ENCODE measurements at places on chromosomes 2 and 18.

DNA sequence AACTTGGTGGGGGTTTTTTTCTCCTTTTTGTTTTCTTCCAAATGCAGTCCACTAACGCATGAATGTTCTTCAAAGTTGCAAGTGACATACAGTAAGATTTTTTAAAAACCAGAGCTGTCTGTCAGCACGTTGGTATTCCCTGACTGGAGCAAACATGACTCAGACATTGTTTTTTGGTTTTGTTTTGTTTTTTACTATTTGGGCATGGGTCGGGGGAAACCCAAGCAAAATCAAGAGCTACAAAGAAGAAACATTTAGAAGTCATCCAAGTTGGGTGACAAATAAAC lies 726 bp upstream of the CCDC88A start:
- no peaks in the 10 kb centered on the region for H3K36me3 ChIP-seq
- peak overlapping the region; percentile 49 for H3K4me3 ChIP-seq
- no peak overlapping the region for H3K27ac ChIP-seq

DNA sequence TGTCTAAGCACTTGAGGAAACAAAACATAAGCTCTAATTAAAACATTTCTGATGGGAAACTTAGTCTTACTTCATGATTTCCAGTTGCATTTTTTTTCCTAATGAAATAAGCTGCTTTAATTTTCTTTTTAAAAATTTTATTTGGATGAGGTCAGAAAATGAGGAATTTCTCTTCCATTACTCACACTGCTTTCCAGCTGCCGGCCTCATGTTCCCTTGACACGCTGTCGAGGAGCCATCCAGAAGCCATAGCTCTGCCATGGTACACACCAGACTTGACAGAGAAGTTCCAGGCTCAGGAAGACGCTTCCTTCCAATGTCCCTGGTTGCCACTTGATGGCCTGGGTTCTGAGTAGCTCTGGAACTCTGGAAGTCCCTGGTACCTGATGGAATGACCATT lies 12.1 kb upstream of the MAPRE2 start:
- H3K27me3 ChIP-seq = no peaks in the 10 kb centered on the region
- no peaks in the 10 kb centered on the region for H3K4me1 ChIP-seq
- H3K36me3 ChIP-seq = no peaks in the 10 kb centered on the region
- DNase-seq = peak; percentile 58

DNA sequence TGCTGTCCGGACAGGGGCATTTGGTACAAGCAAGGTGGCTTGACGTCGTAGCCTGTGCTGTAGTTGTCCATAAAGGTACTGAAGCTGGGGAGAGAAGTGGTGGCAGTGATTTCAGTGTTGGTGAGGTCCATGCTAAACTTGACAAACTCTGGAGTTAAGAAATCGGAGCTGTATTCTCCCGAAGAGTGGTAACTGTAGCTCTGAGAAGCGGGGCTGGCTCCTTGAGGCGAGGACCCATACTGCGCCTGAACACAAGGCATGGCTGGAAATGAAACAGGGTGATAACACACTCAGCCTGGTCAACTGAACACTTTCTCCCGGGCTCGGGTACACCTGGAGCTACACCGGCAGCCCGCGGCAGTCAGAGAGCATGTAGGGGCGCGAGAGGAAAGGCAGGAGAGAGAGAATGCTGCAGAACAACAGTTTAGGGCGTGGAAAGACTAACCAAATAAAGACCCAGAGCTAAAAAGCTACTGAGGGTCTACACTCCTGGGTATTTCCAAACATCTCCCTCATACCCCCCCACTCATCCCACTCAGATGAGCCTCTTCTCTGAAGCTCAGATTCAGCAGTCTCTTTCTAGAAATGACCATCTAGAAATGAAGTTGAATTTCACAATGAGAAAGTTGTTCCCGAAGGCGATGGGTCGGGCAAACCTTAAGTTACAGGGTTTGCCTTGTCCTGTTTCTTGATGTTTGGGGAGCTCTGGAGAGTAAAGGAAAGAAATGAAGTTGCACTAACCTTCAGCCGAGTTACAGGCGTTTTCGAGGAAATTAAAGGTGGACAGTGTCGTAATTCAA lies 2.4 kb downstream of the NR4A2 start:
- H3K27me3 ChIP-seq = peaks cover 77% of the 10 kb centered on the region
- no peak overlapping the region for H3K4me3 ChIP-seq
- H3K27ac ChIP-seq = no peak overlapping the region
- no peak for DNase-seq
- H3K36me3 ChIP-seq = no peaks in the 10 kb centered on the region
- H3K4me1 ChIP-seq = no peaks in the 10 kb centered on the region

- H3K27ac ChIP-seq = no peak overlapping the region
- H3K36me3 ChIP-seq = peaks cover 33% of the 10 kb centered on the region
- H3K4me3 ChIP-seq = no peak overlapping the region
- no peaks in the 10 kb centered on the region for H3K27me3 ChIP-seq
- no peak for DNase-seq
- H3K4me1 ChIP-seq = peaks cover 10% of the 10 kb centered on the region
Observed at GRCh38 chr2:97761192-97761591, 47.8 kb downstream of the ZAP70 start.

DNA sequence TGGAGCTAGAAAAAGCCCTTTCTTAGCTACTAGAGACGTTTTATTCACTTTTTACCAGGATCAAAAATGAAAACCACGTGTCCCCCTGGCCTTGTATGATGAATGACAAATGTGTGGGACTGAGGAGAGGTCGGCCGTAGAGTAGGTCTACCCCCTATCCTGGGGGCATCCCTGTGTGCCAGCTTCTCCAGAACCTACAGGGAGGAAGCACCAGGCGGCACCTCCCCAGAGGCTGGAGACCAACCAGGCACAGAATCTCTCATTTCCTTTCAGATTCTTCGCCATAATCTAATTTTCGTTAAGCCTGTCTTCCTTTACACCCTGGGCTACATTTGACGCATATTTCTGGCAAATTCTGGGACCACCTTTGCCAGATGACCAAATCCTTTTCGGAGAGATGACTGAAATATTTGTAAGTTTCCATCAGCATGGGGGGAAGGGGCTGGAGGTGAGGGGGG lies 15.9 kb downstream of the TWIST2 start:
- no peaks in the 10 kb centered on the region for H3K36me3 ChIP-seq
- H3K4me3 ChIP-seq = no peak overlapping the region
- no peaks in the 10 kb centered on the region for H3K27me3 ChIP-seq
- no peak overlapping the region for H3K27ac ChIP-seq
- H3K4me1 ChIP-seq = no peaks in the 10 kb centered on the region

GRCh38 chr2:84782717-84783442 lies 98.0 kb downstream of the TRABD2A start:
- H3K4me3 ChIP-seq = no peak overlapping the region
- H3K4me1 ChIP-seq = peaks cover 8% of the 10 kb centered on the region
- DNase-seq = no peak
- H3K27me3 ChIP-seq = no peaks in the 10 kb centered on the region

GRCh38 chr2:67221266-67221665 lies 175.9 kb upstream of the ETAA1 start:
- DNase-seq = no peak
- peaks cover 9% of the 10 kb centered on the region for H3K4me1 ChIP-seq
- no peak overlapping the region for H3K4me3 ChIP-seq
- no peak overlapping the region for H3K27ac ChIP-seq

- no peak for DNase-seq
- H3K27me3 ChIP-seq = no peaks in the 10 kb centered on the region
- no peak overlapping the region for H3K4me3 ChIP-seq
- H3K36me3 ChIP-seq = no peaks in the 10 kb centered on the region
- H3K27ac ChIP-seq = no peak overlapping the region
Observed at GRCh38 chr2:107721586-107721985, 105.1 kb upstream of the RGPD4 start.

- no peak overlapping the region for H3K27ac ChIP-seq
- H3K4me3 ChIP-seq = no peak overlapping the region
- no peaks in the 10 kb centered on the region for H3K4me1 ChIP-seq
- DNase-seq = no peak
Observed at GRCh38 chr2:119122663-119123062, 35.9 kb downstream of the C1QL2 start.

DNA sequence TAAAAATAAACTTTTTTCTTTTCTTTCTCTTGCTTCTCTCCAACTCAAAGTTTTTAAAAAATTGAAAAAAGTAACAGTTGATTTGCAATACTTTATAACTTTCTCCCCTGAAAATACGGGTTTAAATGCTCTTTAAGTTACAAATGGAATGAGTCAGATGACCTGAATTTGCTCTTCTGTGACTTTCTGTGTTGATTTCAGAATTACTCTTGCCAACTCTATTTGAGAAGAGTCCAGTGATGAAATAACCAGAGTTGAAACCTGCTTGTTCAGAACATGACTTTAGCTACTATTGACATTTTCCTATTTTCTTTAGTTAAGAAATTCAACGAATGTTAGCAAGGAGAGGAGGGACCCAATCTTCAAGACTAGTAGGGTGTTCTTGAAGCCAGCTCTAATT lies 146.1 kb upstream of the ZSWIM2 start:
- no peak overlapping the region for H3K27ac ChIP-seq
- peak; percentile 59 for DNase-seq
- no peaks in the 10 kb centered on the region for H3K27me3 ChIP-seq
- no peak overlapping the region for H3K4me3 ChIP-seq

GRCh38 chr18:27556741-27557140 lies 371.6 kb upstream of the CHST9 start:
- no peak overlapping the region for H3K27ac ChIP-seq
- no peak overlapping the region for H3K4me3 ChIP-seq
- no peaks in the 10 kb centered on the region for H3K36me3 ChIP-seq
- peaks cover 31% of the 10 kb centered on the region for H3K4me1 ChIP-seq
- DNase-seq = no peak

DNA sequence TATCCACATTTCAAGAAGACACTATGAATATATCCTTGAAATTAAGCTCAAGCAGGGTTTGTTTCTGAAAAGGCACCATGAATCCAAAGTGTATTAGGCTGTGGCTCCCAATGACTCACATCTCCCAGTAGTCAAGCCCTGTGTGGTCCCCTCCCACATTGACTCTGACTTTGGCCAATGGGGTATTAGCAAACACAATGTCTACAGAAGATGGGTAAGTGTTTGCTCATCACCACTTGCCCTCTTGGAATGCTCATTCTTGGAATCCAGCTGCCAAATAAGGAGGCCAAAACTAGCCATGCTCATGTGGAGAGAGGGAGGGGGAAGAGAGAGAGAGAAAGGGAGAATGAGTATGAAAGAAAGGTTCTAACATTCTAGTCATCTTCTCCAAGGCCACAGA lies 490.0 kb downstream of the TXNL1 start:
- DNase-seq = peak; percentile 26
- no peak overlapping the region for H3K27ac ChIP-seq
- H3K4me1 ChIP-seq = no peaks in the 10 kb centered on the region
- no peak overlapping the region for H3K4me3 ChIP-seq

GRCh38 chr2:11795590-11795989 lies 49.2 kb downstream of the LPIN1 start:
- H3K27me3 ChIP-seq = no peaks in the 10 kb centered on the region
- peaks cover 74% of the 10 kb centered on the region for H3K36me3 ChIP-seq
- no peak for DNase-seq
- H3K4me1 ChIP-seq = no peaks in the 10 kb centered on the region
- H3K4me3 ChIP-seq = no peak overlapping the region
- H3K27ac ChIP-seq = no peak overlapping the region

DNA sequence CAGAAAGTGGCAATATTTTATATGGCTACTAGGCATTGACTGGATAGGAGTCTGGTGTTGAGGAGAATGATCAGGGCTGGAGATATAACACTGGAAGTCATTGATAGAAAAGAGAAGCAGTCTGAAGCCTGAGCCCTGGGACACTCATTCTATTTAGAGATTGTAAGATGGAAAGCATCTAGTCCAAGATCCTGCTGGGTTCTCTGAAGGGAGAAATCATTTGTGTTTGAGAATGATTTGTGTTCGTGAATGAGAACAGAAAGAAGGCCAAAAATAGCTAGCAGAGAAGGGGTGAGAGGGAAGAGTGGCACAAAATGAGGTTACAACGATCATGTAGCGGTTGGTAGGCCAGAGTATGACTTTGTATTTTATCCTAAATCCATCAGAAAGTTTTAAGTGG lies 7.6 kb upstream of the ALS2 start:
- no peak overlapping the region for H3K27ac ChIP-seq
- no peaks in the 10 kb centered on the region for H3K4me1 ChIP-seq
- no peaks in the 10 kb centered on the region for H3K27me3 ChIP-seq
- H3K36me3 ChIP-seq = no peaks in the 10 kb centered on the region
- no peak overlapping the region for H3K4me3 ChIP-seq
- DNase-seq = no peak

GRCh38 chr18:59834267-59834666 lies 65.5 kb upstream of the PMAIP1 start:
- no peak for DNase-seq
- H3K27ac ChIP-seq = no peak overlapping the region
- H3K36me3 ChIP-seq = no peaks in the 10 kb centered on the region
- H3K27me3 ChIP-seq = no peaks in the 10 kb centered on the region

GRCh38 chr2:164877927-164878326 lies 36.3 kb upstream of the COBLL1 start:
- no peaks in the 10 kb centered on the region for H3K4me1 ChIP-seq
- H3K36me3 ChIP-seq = no peaks in the 10 kb centered on the region
- no peak overlapping the region for H3K27ac ChIP-seq
- no peak overlapping the region for H3K4me3 ChIP-seq

- peak; percentile 66 for DNase-seq
- H3K27me3 ChIP-seq = no peaks in the 10 kb centered on the region
- H3K4me3 ChIP-seq = no peak overlapping the region
- H3K4me1 ChIP-seq = no peaks in the 10 kb centered on the region
Observed at GRCh38 chr2:199223791-199224190, 233.9 kb downstream of the SATB2 start.

GRCh38 chr2:238956676-238957075 lies 108.8 kb downstream of the TWIST2 start:
- H3K4me3 ChIP-seq = no peak overlapping the region
- no peak for DNase-seq
- no peaks in the 10 kb centered on the region for H3K36me3 ChIP-seq
- H3K27ac ChIP-seq = no peak overlapping the region

- no peak overlapping the region for H3K4me3 ChIP-seq
- DNase-seq = no peak
- H3K27me3 ChIP-seq = no peaks in the 10 kb centered on the region
- peak overlapping the region; percentile 5 for H3K27ac ChIP-seq
Observed at GRCh38 chr2:135904341-135904989, 28.2 kb upstream of the MCM6 start.

DNA sequence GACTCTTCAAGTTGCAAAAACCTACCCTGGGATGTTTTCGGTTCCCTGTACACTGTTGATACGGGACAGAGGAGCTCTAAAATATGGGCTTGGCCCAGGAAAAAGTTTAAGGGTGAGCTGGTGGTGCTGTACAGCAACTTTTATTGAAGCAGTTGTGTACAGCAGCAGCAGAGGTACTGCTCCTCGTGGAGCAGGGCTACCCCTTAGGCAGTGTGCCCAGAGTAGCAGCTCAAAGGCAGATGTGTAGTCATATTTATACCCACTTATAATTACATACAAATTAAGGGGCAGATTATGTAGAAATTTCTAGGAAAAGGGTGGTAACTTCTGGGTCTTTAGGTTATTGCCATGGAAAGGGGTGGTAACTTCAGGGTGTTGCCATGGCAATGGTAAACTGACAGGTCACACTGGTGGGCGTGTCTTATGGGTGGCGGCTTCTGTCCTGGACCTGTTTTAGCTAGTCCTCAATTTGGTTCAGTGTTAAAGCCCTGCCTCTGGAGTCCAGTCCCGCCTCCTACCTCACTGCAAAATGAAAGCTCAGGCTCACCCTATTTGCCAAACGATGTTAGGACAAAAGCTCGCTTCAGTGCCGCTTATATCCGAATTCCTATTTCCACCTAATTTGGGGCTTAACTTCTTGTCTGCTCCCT lies 203.2 kb downstream of the ETAA1 start:
- H3K27ac ChIP-seq = no peak overlapping the region
- no peak overlapping the region for H3K4me3 ChIP-seq
- H3K4me1 ChIP-seq = no peaks in the 10 kb centered on the region

GRCh38 chr2:153287109-153287801 lies 191.3 kb downstream of the RPRM start:
- no peaks in the 10 kb centered on the region for H3K4me1 ChIP-seq
- no peaks in the 10 kb centered on the region for H3K27me3 ChIP-seq
- no peaks in the 10 kb centered on the region for H3K36me3 ChIP-seq
- H3K27ac ChIP-seq = no peak overlapping the region
- peak; percentile 76 for DNase-seq
- H3K4me3 ChIP-seq = no peak overlapping the region

All from cardiac muscle cell (in vitro differentiated cells and primary cell).